PC-3 (cell line): ENCODE measurements at places on chromosomes 3 and 15. TPM values are rescaled to one million over a fixed set of nuclear protein-coding genes. Genes with fewer than 3 reads are reported as not detected.

DNA sequence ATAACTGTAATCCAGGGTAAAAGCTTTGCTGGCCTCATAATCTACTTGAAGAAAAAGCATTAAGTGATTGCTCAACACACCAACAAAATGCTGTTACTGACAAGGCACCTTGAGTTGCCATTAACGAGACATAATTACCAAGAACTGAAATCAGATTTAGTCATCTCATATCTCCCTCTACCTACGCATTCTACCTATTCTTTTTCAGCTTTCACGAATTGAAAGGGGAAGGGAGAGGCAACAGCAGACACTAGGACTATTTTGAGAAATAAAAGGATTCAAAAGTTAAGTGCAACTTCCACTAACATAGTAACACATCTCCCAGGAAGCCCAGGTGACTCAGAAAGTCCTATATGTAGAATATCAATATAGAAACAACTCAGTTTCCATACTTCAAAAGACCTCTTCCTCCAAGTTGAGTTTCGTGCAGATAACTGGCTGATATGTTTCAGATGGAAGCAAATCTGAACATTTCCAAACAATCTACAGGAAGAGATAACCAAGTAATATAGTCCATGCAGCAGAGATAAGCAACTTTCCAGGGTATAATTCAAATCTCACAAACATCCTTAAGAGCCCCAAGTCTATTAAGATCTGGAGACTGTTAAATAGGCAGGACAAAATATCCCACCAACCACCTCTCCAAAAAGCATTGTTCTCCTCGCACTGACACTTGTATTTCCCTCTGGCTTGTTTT lies 1.9 kb downstream of the OSBPL10 start:
- peaks cover 9% of the 10 kb centered on the region; the same call in 1 of the 2 replicates for H3K36me3 ChIP-seq
- H3K4me1 ChIP-seq = peaks cover 48% of the 10 kb centered on the region
- H3K27me3 ChIP-seq = no peaks in the 10 kb centered on the region
- H3K4me3 ChIP-seq = peak overlapping the region; percentile 63

DNA sequence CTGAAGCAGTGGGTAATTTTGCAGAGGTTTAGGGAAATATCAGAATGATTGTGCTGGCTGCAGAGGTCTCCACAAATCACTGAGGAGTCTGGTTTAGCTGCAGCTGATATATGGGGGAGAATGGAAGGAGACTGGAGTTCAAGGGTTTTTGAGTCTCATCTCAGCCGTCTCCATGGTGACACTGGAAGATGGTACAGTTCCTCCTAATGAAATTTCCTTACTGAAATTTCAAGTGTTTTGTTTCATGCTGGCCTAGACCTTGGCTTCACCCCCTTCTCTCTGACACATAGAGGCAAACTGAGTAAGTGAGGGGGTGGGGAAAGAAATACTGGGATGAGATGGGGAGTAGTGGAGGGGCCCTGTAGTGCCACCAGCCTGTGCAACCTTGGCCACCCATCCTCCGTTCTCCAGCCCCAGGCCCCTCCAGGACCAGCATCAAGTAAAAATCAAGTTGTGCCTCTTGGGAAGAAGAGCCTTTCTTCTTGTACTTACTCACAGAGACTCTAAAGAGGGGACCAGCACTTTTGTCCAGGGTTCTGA lies 17.8 kb upstream of the MORF4L1 start:
- DNase-seq = no peak
- no peaks in the 10 kb centered on the region for H3K4me1 ChIP-seq
- H3K27ac ChIP-seq = no peak overlapping the region

DNA sequence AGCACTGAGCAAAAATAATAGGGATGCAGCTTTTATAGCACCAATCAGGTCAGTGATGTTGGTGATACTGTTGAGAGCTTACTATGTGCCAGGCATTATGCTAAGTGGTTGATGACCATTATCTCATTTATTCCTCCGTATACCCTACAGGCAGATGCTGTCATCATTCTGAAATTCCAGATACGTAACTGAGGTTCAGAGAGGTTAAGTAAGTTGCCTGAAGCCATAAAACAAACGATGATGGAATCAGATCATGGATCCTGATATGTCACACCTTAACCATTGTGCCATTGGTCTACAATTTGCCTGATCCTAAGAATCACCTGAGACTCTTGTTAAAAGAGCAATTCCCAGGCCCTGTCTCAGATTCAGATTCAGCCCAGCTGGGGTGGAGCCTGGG lies 49.5 kb downstream of the ST6GAL1 start:
- H3K4me1 ChIP-seq = peaks cover 11% of the 10 kb centered on the region; the same call in 1 of the 2 replicates
- no peaks in the 10 kb centered on the region for H3K27me3 ChIP-seq
- H3K36me3 ChIP-seq = no peaks in the 10 kb centered on the region
- DNase-seq = peak; percentile 58
- H3K4me3 ChIP-seq = no peak overlapping the region

DNA sequence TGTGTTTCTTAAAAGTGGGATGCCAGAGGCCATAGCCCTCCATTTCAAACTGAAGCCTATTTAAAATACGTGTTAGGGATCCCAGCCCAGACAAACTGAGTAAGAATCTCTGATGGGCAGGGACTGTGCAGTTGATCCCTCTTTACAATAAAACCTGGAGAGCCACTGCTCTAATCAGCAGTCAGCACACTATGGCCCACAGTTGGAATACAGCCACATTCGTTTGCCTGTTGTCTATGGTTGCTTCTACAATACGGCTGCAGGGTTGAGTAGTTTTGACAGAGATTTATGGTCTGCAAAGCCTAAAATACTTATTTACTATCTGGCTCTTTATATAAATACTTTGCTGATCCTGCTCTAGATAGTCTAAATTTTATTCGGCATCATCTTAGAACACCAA lies 32.4 kb downstream of the TJP1 start:
- no peak overlapping the region for H3K4me3 ChIP-seq
- no peak overlapping the region for H3K27ac ChIP-seq
- H3K36me3 ChIP-seq = peaks cover 26% of the 10 kb centered on the region
- DNase-seq = no peak

RPUSD3 gene
- total RNA-seq = 54.1 and 76.1 TPM in 2 replicates

HESX1 gene
- 3.9 TPM in 1 of 2 replicates, not detected in the other for total RNA-seq
